GOT3 (cell line): ENCODE measurements at places on chromosomes 5 and 9.

DNA sequence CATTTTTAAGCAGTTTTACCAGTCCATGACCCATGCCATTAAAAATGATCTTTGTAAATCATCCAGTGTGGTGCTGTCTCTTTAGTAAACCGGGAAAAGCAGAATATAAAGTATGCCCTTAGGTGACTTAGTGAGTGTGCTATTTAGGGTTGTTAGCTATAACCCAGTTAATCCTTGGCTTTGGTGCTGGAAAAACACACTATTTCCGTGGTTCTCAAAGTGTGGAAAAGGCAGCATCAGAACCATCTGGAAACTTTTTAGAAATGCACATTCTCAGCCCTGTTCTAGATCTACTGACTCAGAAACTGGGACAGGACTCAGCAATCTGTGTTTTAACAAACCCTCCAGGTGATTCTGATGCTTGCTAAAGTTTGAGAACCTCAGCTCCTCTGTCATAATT lies 123.6 kb upstream of the ZNF608 start:
- no peak for DNase-seq

DNA sequence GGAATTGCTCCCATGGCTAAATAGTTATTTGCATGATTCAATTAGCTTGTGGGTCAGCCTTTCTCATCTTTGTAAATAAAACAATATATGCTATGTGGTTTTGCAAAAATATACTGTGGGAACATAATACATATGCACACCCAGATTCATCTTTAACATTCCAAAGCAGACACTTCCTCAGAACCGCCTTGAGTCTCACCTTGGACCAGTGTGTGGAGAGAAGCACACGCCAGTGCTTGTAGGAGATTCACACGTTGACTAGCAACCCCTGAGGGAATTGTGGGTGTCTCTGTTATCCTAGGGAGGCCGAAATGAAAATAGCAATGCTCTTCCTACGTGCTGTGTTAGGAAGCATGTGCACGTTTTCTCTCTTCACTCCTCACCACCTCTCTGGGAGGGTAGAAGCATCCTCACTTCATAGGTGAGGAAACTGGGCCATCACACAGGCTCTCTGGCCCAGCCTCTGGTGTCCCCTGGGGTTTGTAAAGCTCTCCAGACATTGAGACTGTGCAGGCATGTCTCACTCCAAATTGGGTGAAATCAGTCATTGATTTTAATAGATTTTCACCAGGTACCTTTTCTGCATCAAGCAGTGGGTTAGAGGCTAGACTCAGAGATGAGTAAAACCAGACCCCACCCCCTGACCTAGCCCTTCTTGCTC lies 221.7 kb downstream of the PBX3 start:
- no peak for DNase-seq

GRCh38 chr9:37992924-37993349 lies 76.1 kb downstream of the SHB start:
- no peak for DNase-seq

DNA sequence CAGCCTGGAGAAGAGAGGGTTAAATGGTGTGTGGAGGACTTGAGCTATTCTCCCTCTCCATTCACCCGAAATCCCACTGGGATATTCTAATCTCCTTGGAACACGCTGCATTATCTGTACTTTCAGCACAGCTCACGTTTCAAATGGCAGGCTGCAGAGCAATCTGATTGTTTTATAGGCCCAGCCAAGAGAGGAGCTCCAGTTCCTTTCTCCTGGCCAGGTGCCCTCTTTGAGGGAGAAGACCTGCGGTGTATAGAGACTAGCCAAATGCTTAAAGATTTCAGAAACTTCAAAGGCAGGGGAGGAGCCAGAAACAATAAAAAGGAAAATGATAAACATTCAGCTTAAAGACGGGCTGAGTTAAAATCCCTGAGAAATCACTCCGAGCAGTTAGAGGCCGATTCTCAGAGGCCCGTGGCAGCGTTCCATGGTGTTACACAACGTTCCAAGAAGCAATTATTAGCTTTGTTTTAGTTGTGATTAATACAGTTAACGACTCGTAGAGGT lies 564.0 kb upstream of the KLF4 start:
- no peak for DNase-seq
